ENCODE measurements at places on chromosomes 2 and 18.

- no peak for DNase-seq
These were observed 52.8 kb upstream of the PMAIP1 start for GRCh38 chr18:59846814-59847490.

DNA sequence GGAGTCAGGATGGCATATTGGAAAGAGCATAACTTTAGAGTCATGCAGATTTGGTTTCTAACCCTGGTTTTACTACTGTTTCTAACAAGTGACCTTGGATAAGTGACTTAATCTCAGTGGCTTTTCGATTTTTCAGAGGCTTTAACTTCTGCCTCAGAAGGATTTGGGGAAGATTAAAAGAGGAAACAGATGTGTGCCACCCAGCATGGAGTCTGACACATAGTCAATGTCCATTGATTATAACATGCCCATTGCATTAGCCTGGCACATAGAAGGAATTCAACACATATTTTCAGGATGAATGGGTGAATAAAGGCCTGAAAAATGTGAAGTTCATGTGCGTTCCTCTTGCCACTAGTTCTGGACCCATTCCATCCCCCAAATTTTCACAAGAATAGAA is 438.2 kb downstream of the EPHA4 start:
- no peak for DNase-seq

GRCh38 chr18:37521510-37522465 is 43.8 kb downstream of the CELF4 start:
- no peak for DNase-seq

- DNase-seq: no peak
These were observed 127.4 kb upstream of the ZSWIM2 start for GRCh38 chr2:186976329-186976728.

DNA sequence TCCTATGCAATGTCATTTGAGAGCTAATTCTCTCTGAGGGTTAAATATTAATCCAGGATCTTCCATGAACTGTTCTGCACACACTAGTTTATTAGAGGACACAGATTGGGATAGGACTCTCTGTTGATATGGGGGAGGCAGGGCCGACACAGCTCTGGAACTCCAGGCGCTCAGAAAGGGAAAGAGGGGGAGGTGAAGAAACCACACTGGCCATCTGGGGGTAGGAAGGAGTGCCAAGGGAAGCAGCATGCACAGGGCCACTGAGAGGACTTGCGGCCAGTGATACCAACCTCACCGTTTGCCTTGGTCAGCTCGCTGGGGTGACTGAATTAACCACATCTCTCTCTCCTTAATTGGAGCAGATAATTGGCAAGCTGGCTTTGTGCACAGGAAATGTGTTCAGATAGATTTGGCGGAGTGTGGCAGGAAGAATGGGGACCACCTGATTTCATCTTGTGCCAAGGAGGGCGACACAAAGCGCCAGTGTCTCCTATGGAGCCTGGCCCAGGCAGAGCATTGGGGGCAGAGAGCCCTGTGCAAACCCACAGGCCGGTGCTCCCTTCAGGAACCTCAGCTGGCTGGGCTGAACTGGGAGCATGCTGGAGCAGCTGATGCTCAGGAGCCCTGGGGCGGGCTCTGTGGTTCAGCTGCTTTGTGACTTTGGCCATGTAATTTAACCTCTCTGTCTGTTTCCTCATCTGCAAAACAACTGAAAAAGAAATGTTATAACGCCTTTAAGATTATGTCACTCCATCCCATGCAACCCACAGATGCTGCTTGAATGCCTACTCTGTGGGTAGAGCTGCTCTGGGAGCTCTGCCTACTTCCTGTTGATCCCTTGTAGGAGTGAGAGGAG is 114.7 kb upstream of the STON1 start:
- DNase-seq: no peak

- no peak for DNase-seq
These were observed 76.5 kb upstream of the RAB6C start for GRCh38 chr2:129902731-129903585.

DNA sequence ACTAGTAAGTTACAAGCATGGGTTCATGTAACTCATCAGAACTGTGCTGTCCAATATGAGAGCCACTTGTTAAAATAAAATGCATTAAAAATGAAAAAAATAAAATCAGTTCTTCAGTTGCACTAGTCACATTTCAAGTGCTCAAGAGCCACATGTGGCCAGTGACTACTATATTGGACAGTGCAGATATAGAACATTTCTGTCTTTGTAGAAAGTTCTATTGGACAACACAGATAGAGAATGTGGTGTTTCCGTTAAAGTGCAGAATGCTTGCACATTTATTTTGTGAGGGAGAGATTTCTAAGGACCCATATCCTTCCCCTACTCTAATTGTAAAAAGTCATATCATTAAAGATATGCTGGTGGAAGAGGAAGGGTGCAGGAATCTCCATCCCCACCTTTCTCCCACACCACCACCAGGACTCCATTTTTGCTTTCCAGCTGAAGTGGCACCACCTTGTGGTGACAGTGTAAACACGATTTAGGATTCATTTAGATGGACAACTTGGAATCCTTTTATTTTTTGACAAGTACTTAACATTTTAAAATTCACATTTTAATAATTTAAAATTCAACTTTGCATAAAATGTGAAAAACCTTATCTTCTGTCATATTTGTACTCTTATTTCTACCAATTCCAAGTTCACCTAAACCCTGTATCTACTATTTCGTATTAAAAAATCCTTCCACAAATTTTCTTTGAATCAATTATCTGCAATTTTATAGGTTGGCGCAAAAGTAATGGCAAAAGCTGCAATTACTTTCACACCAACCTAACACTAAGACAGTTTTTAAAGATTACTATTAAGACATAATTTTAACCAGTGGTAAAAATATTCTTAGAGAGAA is 9.4 kb upstream of the CD302 start:
- peak; percentile 43 for DNase-seq

GRCh38 chr2:1840046-1840445 is 95.7 kb upstream of the PXDN start:
- DNase-seq: no peak

GRCh38 chr2:134431838-134432434 is 178.1 kb downstream of the MGAT5 start:
- DNase-seq: no peak

All from NCI-H1417 (cell line).